ENCODE measurements at places on chromosomes 13 and 19. TPM values are rescaled to one million over a fixed set of nuclear protein-coding genes. Genes with fewer than 3 reads are reported as not detected.

DNA sequence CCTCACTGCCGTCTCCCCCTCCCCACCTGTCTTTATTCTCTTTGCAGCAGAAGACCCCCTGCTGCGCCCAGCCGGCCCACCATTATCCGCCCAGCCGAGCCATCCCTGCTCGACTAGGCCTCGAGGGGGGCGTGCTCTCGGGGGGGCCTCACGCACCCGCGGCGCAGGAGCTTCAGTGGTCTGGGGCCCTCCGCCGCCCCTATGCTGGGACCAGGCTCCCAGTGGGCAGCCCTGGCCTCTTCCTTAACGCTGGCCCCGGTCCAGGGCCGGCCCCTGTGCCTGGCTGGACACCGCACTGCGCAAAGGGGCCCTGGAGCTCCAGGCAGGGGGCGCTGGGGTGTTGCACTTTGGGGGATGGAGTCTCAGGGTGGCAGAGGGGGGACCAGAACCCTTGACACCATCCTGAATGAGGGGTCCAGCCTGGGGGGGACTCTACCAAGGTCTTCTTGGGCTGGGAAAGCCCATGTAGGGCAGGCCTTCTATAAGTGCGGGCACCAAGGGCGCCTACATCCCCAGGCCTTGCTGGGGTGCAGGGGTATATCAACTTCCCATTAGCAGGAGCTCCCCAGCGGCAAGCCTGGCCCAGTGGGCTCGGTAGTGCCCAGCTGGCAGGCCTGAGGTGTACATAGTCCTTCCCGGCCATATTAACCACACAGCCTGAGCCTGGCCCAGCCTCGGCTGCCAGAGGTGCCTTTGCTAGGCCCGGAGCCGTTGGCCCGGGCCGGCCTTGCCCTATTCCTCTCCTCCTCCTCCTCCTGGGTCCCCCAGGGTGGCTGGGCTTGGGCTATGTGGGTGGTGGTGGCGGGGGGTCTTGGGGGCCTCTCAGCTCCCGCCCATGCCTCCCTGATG, 4.9 kb downstream of the TMED1 start:
- DNase-seq, result no peak

DNA sequence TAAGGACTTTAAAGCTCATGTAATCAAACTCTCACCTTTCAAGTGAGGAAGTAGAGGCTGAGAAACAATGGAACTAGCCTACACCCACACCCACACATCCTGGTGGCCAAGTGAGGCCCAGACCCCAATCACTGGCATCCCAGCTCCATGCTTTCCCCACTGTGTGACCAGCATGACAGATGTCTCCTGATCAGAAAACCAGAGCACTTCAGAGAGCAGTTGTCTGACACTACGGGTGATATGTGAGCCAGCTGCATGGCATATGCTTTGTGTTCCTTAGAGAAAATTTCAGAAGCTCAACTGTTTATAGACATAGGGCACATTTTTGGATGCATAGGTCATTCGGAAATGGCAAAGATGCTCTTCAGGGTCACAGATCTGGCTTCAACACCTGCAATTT, 315.2 kb downstream of the NDFIP2 start:
- DNase-seq, result no peak

- no peak for DNase-seq
These were observed 1292.9 kb downstream of the PCDH9 start for GRCh38 chr13:65937251-65937650.

Gene CLEC4G
- total RNA-seq, result not detected

DNA sequence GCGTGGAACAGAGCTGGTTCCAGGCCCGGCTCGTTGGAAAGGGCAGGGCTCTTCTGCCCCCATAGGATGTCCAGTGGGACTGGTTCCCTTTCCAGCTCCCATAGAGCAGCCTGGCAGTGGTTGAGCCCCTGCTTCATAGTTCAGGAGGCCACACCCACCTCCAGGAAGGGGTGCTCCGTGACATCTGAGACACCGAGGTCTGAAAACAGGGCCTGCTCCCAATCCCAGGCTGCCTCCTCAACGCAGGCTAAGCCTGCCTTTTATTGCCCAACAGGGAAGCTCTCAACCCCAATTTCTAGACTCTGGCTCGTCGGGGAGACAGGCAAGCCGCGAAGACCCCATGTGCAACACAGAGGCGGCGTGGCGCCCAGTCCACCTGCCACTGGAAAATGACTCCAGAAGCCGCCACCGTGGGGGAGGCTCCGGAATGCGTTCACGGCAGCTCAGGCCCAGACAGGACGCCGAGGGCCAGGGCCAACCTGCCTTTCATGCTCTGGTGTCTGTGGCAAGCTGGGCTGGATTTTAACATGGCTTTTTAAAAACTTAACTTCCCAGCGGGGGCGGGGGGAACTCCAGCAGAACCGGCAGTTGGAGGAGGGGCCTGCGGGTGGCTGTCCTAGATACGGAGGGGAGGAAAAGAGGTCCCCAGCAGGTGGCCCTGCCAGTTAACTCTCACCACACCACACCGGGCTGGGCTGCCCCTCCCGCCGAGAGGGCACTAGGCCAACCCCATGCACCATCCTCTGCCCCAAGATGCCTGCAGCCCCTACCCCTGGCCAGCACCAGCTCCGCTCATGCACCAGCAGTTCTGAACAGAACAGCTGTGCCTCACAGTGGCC, 17.9 kb upstream of the TINCR start:
- DNase-seq, result no peak

Gene SULT2B1
- total RNA-seq, result not detected

Gene CRX
- total RNA-seq, result not detected

GRCh38 chr13:28138756-28139470, 568 bp downstream of the PAN3 start:
- DNase-seq, result peak; percentile 75

All from HepG2 (cell line).